Activated CD8-positive, alpha-beta memory T cell treated with anti-CD3 and anti-CD28 coated beads for 4 hours (primary cell): ENCODE measurements at places on chromosomes 6 and 20.

DNA sequence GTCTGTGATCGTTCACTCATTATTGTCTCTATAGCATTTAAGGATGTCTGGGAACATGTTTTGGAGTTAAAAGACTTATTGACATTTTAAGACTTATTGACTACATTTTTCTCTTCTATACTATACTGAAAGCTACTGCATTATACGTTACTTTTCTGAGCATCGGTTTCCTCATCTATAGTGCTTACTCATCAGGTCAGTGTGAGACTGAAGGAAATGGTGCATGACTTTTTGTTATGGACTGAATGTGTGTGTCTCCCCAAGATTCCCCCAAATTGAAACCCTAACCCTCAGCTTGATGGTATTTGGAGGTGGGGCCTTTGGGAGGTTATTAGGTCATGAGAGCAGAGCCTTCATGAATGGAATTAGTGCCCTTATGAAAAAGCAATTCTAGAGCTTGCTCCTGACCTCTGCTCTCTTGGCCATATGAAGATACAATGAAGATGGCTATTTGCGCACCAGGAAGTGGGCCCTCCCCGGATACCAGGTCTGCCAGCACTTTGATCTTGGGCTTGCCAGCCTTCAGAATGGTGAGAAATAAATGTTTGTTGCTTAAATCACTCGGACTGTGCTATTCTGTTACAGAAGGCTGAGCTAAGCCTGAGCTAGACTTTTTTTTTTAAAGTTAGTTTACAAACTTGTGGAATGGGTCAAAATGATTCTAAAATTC lies 243.7 kb upstream of the RREB1 start:
- no peak for DNase-seq

- DNase-seq, result no peak
These were observed 26.0 kb downstream of the SLC17A9 start for GRCh38 chr20:62978561-62978943.

DNA sequence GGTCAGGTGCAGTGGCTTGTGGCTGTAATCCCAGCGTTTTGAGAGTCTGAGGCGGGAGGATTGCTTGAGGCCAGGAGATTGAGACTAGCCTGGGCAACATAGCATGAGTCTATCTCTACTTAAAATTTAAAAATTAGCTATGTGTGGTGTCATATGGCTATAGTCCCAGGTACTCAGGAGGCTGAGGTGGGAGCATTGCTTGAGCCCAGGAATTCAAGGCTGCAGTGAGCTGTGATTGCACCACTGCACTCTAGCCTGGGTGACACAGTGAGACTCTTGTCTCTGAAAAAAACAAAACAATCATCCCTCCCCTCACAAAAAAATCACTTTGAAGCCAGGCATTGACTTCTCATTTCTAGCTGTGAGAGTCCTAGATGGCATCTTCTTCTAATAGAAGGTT lies 32.1 kb downstream of the AIG1 start:
- no peak for DNase-seq

GRCh38 chr6:124604719-124605118 lies 357.5 kb upstream of the RNF217 start:
- no peak for DNase-seq

GRCh38 chr6:139519571-139520031 lies 145.2 kb upstream of the CITED2 start:
- DNase-seq, result no peak

GRCh38 chr6:76684875-76685274 lies 612.4 kb upstream of the IMPG1 start:
- DNase-seq, result no peak

- DNase-seq, result no peak
These were observed 11.9 kb upstream of the PM20D2 start for GRCh38 chr6:89133981-89134380.

- no peak for DNase-seq
These were observed 247.8 kb upstream of the TCF21 start for GRCh38 chr6:133641104-133641503.

- no peak for DNase-seq
These were observed 88.6 kb upstream of the PCSK2 start for GRCh38 chr20:17138237-17138636.

DNA sequence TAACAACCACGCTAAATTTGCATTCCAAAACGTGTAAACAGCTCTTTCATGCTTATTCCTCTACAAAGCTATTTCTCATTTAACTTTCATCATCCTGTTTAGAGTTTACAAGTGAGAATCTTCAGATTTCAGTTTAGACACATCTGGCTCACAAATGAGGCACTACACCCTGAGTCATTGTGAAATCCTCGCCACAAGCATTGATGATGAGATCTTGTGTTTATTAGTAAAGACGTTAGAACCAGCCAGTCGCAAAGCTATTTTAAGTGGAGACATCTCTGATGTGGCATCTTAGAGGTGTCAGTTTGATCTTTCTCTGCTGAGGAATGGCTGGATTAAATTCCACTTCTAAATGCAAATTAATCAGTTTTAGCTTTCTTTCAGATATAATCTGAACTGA lies 8.3 kb upstream of the ISM1 start:
- DNase-seq, result no peak

- DNase-seq, result no peak
These were observed 130.7 kb downstream of the DLL1 start for GRCh38 chr6:170160031-170160627.

- no peak for DNase-seq
These were observed 61.1 kb upstream of the SNX9 start for GRCh38 chr6:157761926-157762325.

GRCh38 chr20:49572857-49573256 lies 4.9 kb upstream of the PTGIS start:
- DNase-seq, result no peak

- DNase-seq, result no peak
These were observed 14.2 kb upstream of the HLA-DRB1 start for GRCh38 chr6:32603888-32604287.

GRCh38 chr20:19823971-19824370 lies 65.9 kb downstream of the RIN2 start:
- DNase-seq, result no peak

DNA sequence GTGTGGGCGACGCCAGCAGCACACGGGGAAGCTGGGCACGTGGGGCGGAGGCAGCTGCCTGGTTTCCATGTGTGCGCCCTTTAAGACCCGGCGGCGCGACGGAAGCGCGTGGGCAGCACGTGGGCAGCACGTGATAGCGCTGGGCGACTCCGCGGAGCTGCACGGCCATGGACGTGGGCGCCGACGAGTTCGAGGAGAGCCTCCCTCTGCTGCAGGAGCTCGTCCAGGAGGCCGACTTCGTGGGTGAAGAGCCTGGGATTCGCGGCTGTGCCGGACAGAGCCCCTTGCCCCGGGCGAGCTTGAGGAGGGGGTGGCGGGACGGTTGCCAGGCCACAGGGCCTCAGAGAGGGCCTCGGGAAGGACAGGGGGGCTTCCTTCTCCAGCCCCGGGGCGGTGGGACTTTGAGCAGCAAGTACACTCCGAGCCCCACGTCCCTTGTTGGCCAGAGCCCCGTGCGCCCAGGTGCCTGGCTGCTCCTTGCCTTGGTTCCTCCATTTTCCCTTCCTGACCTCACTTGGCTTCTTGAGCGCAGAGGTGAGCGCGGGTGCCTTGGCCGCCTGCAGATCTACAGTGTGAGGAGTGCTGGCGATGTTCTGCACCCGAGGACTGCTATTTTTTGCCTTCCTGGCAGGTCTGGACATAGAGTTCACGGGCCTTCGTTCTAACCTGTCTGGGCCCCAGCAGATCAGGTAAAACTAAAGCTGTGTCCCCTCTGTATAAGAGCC lies at the start of gene PNLDC1:
PNLDC1 (plus strand) TSS at position 136 of the 725 bp plus-strand sequence; CDS start at position 168, 32 bp downstream.
- DNase-seq, result no peak

DNA sequence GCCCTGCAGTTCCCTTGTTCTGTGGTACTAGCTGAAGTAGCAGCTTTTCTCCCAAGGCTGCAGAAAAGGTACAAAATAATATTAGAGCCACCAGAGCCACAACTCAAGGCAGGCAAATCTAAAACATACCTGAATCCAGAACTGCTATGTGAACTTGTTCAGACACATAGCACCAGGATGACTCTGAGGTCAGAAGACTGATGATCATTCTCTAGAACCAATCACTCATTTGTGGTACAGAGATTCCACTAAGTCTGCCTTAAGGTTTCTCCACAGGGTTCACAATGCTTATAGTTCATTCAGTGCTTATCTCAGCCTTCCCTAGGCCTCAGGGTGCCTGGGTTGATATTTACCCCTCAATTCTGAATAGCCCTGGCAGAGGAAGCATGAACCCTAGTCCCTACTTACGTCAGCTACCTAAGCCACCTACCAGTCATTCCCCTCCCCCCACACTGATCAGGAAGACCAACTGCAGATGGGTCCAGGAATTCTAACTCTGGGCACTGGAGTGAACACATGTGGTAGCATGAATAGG lies 140.9 kb upstream of the MOCS1 start:
- DNase-seq, result no peak

DNA sequence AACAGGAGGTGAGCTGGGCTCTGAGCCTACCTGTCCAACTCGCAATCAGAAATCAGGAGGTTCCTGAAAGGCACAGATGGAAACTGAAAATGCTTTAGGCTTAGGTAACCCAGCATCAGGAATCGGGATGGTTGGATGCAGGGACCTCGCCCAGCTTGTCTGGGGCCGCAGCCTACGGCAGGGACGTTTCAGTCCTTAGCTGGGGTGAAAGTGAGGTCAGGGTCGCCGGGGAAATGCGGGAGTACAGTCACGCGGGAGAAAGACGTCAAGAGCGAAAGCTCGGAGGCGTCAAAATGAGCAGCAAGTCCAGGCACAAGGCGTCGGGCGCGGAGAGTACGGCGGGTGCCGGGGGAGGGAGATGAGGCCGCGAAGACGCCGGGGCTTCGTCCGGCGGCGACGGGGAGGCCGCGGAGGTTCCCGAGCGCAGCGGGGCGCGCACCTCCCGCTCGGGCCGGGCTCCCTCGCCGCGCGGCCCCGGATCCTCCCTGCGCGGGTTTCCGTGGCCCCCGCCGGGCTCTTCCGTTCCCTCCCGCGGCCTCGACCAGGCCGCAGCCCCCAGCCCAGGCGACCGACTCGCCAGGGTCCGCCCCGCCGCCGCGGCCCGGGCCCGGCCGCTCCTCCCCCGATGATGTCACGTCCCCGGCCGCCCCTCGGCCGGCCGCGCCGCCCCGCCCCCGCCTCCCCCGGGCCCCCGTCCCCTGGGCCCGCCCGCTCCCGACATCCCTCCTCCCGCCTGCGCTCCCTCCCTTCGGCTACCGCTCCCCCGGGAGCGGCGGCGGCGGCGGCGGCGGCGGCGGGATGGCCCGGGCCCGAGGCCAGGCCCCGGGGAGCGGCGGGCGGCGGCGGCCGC lies at the start of gene EBF4:
EBF4 (plus strand) TSS at position 745 of the 850 bp plus-strand sequence. CDS start 866 bp downstream, outside the sequence.
- no peak for DNase-seq

- no peak for DNase-seq
These were observed 69.2 kb downstream of the PRDM1 start for GRCh38 chr6:106155219-106155830.

DNA sequence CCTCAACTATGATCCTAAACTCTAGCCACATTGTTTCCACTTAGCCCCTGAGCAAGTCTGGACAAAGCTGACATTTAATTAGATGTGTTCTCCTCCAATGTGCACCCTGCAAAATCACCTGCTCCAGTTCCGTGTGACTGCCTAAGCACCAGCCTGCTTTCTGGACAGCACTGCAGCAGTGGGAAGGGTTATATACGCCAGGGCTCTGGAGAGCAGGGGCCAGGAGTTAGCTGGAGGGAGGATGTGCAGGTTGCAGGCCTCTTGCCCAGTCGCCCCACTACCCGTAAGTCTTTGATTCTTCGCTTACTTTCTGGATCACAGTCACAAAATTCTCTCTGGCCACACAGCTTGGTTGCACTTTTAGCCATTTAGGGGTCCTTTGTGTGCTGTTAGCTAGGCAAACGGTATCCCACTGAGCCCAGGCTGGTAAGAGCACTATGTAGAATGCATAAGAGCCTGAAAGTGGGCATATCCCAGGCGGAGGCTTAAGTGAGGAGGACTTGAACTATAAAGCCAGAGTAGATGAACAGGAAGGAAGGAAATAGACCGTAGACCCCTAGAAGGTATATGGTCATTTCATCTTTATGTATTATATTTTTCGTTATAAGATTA lies 10.7 kb upstream of the PLEKHG1 start:
- no peak for DNase-seq

DNA sequence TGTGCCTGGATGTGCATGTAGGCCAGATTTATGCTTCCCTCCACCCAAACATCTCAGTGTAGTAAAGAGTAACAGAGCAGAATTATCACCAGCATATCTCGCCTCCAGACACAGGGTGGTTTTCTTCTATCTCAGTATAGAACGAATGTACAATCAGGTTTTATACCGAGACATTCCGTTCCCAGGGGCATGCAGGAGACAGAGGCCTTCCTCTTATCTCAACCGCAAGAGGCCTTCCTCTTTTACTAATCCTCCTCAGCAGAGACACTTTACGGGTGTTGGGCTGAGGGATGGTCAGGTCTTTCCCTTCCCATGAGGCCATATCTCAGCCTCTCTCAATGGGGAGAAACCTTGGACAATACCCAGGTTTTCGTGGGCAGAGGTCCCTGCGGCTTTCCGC lies 36.4 kb upstream of the MC3R start:
- DNase-seq, result no peak

GRCh38 chr20:47971058-47971791 lies 185.9 kb upstream of the SULF2 start:
- DNase-seq, result no peak

- no peak for DNase-seq
These were observed 70.6 kb downstream of the UBE3D start for GRCh38 chr6:82995066-82995465.

GRCh38 chr6:968791-969190 lies 275.9 kb upstream of the EXOC2 start:
- DNase-seq, result no peak

GRCh38 chr6:154504102-154504501 lies 6.4 kb downstream of the CNKSR3 start:
- no peak for DNase-seq

- no peak for DNase-seq
These were observed 194.9 kb downstream of the SCP2D1 start for GRCh38 chr20:19008497-19008896.

GRCh38 chr6:158620963-158621693 lies 23.4 kb downstream of the DYNLT1 start:
- DNase-seq, result no peak

GRCh38 chr6:136723780-136724179 lies 68.5 kb downstream of the MAP3K5 start:
- DNase-seq, result peak; percentile 43

DNA sequence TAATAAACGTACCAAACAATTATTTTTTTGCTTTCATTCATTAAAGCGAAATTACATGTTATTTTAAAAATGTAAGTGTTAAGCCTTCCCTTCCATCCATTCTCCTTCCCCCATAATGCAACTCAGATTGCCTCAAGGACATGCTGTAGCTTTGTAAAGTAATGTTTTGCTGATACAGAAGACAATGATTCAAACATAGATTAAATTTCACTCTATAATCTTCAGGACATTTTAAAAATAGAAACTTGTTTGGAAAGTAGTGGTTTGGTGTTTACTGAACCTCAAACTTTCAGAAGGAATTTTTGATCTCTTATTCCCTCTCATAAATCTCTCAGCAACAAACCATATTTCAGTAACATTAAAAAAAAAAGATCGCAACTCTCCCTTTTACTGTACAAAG lies 350.9 kb upstream of the HSF2 start:
- no peak for DNase-seq

GRCh38 chr20:63688228-63689045 lies 8.0 kb upstream of the TNFRSF6B start:
- no peak for DNase-seq

GRCh38 chr6:158793432-158793831 lies 25.7 kb downstream of the EZR start:
- no peak for DNase-seq
